H7 (cell line): ENCODE measurements at places on chromosomes 5 and 9.

- no peak for DNase-seq
These were observed 14.9 kb downstream of the DAB2IP start for GRCh38 chr9:121666294-121666693.

DNA sequence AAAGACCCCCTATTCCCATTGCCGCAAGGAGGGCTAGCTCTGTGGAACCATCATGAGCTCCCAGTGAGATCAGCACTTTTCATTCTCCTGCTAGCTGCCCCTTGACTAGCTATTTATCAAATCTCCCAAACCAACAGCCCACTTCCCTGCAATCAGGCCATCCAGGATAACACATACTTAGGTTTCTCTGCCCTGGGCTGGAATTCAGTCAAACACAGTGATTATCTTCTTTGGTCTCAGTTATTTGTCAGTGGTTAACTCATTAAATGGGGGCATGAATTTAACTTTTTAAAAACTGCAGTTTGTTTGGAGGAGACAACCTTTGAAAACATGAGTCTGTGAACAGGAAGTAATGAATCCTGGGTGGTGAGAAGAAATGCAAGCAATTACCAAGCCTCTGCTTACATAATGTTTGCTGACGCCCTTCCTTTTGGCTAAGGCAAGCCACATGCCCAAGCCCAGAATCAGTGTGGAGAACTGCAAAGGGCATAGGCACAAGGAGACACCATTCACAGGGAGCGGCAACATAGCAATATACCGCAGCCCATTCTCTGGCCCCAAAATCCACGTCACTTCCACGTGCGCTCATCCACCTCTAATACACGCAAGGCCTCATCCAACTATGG is 275.0 kb downstream of the DRD1 start:
- no peak for DNase-seq

DNA sequence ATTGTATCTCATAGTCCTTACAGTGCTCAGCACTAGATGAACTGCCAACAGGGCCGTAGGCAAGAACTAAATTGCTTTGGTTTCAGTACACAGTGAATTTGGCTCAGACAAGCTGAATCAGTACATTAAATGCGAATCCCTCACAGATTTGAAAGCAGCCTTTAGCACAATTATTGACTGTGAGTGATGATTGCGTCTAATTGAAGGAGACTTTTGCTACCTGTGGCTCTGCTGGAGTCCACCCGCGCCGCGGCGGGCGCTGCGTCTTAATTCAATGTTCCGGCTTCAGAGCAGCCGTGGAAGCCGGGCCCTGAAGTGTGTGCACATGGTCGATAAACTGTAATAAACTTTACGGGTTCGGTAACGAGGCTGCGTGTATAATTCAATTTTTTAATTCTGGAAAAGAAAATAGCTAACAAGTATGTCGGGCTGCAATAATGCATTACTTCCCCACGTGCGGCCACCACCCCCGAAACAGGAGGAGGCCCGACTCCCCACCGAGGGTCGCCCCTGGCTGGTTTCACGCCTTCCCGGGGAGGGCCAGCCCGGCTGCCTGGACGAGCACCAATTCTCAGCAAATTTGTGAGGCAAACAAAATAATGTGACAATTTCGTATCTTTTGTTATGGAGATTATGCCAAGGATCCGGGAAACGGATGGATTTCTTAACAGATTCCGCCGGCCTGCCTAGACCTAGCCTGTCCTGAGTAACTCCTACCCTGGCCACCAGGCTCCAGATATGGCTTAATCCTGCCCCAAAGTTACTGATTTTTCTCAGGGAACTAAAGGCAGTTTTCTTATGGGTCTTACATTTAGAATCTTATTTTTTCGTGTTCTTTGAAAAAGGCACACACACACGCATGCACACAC is 269.4 kb upstream of the IRX1 start:
- peak; percentile 66 for DNase-seq

DNA sequence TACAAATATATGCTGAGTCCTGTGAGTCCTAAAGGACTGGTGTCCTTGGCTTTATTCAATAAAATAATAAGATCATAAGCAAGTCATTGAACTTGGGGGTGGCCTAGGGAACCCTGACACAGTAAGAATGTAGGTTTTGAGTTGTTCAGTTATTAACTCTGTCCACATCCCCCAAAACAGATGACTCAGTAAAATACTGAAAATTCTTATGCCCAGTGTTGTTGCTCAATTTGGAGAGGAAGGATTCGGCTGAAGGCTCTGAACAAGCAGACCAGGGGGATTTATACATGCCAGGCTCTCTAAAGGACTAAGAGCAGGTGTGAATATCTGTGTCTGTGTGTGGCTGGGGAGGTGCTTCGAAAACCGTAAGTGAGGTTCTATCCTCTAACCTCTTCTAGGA is 173.7 kb downstream of the RMI1 start:
- DNase-seq, result no peak

GRCh38 chr9:114456929-114457328 is 48.3 kb downstream of the WHRN start:
- DNase-seq, result no peak

GRCh38 chr9:2013743-2014475 is 1.2 kb upstream of the SMARCA2 start:
- no peak for DNase-seq

DNA sequence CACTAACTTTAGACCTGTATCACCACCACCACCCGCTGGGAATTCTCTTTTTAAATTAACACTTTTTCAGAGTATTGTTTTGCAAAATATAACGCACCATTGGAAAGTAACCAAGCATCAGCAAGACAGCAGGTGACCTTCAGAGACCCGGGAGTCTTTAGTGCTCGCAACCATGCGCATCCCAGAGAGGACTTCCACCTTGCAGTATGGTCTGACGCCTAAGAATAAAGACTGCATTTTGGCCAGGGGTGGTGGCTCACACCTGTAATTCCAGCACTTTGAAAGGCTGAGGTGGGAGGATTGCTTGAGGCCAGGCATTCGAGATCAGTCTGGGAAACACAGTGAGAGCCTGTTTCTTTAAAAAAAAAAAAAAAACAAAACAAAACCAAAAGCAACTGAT is 113.8 kb downstream of the MED27 start:
- no peak for DNase-seq

GRCh38 chr9:69174616-69175463 is 763 bp downstream of the TJP2 start:
- peak; percentile 70 for DNase-seq

GRCh38 chr5:137090721-137091120 is 408.4 kb downstream of the SPOCK1 start:
- no peak for DNase-seq

DNA sequence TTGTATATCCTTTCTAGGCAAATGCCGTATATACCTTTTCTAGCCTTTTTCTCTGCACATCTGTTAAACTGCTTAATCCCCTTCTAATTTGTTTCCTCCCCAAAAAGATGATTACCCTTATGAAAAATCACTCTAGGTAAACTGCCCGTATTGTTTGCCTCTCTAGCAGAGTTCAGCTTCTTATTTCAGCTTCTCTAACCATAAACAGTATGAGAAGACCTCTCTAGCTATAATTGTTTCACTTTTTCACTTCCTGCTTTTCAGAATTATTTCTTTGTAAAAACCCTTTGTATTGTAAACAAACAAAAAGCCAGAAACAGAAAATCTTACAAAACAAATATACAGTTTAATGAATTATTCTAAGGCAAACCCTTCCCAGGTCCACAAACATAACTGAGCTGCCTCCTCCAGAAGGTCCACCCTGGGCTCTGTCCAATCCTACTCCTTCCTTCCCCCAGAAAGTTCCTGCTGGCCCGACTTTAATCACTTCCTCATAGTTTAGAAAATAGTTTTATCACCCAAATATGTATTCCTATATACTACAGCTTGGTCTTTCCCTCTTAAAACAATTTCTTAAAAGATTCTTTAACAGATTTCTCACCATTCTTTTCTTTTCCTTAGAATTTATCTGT is 158.1 kb downstream of the FGF1 start:
- no peak for DNase-seq

DNA sequence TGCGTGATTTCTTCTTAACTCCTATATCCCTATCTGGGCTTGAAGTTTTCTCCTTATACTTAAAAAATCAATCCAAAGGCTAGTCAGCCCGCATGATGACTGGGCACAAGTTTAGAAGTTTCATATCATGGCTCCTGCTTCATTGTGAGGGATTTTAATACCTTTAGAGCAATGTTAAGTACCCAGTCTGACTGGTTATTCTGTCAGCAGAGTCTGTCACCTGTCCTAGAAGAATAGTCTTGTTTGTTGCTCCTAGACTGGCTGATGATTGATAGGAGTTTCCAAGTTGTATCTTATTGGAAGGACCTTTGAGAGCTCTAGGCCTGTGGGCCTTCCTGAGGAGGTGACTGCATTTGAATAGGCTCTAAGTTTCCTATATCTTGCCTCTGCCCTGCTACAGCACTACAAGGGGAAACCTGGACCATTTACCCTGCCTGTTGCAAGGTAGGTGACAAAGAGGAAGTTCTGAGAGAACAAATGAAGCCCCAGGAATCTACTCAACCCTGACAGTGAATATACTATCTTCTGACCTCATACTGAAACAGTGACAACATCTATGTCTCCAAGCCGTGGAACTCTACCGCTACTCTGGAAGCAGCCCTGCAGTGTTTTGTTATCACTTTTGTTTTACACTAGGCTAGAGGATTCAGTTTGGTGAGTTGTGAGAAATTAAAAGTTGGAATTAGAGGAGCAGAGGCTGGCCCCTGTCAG is 66.5 kb downstream of the F2RL2 start:
- DNase-seq, result no peak

DNA sequence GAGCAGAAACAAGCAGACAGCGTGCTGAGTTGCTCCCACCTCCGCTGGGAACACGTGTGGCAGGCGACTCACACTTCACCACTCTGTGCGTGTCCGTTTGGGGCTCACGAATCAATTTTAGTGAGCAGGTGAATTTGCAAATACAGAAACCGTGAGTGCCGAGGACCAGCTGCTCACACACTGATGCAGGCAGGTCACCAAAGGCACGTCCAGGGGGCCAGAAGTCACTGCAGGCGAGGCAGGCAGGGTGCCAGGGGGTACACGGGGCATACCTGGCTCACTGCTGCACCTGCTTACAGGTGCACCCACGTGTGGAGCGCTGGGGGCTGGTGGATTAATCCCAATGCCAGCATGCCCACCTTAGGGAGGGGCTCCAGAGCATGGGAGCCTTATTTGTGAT is 68.8 kb downstream of the ZNF354C start:
- DNase-seq, result no peak

DNA sequence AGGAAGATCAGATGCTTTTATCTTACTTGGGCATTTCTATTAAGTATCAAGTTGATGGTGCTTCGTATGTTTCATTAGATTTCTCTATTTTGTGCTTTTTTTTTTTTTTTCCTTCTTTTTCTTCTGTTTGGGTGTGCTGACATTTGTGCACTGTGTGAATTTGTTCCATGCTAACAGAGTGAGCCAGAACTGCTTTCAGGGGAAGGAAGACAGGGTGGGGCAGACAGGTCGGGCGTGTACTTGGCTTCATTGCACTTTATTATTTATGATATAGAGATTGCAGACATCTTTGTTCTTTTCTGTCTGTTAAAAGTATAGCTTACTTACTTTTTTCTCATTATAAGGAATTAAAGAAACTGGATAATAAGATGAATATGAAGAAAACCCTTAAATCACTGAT is 112.2 kb downstream of the FGF18 start:
- DNase-seq, result no peak

- DNase-seq, result no peak
These were observed 3.6 kb downstream of the RFK start for GRCh38 chr9:76390656-76391055.

DNA sequence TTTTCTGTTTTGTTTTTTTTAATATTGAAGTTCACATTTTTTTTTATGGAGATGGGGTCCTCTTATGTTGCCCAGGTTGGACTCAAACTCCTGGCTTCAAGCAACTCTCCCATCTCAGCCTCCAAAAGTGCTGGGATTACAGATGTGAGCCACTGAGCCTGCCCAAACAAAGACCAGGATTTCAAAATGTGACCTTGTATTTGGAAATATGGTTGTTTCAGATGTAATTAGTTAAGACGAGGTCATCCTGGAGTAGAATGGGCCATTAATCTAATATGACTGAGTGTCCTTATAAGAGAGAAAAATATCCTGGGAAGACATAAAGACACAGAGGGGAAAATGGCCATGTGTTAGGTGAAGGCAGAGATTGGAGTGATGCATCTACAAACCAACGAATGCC is 340.5 kb downstream of the RAB3C start:
- DNase-seq, result no peak

- DNase-seq, result no peak
These were observed 41.1 kb downstream of the G3BP1 start for GRCh38 chr5:151812757-151813309.

DNA sequence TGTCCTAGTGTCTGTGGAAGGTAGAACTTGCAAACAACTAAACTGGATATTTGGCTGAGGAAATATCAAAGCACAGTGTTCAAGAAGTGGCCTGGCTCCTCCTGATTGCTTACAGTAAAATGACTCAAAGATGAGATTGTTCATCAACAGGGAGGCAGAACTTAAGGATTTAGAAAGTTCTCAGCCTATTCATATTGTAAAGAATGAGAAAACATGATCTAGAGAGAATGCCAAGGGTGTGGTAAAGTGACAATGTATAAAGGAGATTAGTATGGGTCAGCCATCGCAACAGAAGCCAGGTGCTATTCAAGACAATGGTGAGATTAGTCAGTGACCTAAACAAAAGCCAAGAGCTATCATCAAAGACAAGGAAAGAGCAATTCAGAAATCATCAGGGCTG is 372.3 kb downstream of the SPOCK1 start:
- DNase-seq, result no peak

DNA sequence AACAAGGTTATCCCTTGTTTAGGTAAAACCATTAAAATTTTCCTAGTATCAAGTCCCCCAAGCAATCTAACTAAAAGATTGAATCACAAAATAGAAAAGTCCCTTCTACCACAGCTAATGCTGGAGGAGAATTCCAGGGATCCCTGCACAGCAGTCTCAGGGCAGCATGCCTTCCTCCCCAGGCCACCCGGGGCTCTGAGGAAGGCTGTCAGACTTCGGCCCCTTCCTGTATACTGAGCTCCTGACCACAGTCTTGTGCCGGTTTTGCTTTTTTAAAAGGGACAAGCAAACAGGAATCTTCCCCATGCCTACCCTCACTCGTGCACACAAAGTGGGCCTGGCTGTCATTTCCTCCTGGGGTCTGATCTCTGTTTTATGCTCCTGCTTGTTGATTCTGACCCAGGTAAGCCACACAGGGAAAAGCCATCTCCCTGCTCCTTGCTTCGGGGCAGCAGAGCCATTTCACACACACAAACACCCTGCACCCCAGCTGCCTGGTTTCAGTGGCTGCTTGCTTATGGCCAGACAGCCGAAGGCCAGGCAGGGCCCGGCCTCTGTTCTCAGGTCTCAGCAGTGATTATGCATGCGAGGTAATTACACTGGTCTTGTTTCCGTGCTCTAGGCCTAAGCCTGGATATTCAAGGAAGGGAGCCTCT is 211.9 kb downstream of the NXNL2 start:
- peak; percentile 53 for DNase-seq

GRCh38 chr5:140075371-140075770 is 32.3 kb upstream of the NRG2 start:
- DNase-seq, result no peak
